ENCODE measurements at places on chromosomes 2 and 18.
A peak's percentile ranks its signal among the peaks of the same experiment; 100 is the strongest.

DNA sequence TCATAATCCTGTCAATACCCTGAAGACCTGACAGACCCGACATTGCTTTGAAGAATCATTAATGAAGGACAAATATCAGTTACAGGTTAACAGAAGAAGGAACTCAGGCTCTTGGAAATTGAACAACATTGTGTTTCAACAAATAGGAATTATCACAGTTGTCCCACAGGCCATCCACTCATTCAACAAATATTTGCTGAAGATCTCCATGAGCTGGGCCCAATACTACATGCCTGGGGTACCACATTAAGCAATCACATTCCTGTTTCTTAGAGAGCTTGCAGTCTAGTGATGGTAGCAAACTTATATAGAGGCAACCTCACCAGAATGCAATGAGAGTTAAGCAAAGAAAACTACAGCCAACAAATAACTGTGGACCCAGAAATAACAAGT lies 671.6 kb upstream of the ACVR2A start:
- DNase-seq = peak; percentile 42

GRCh38 chr2:240170354-240170735 lies 29.9 kb upstream of the OTOS start:
- peak; percentile 79 for DNase-seq

DNA sequence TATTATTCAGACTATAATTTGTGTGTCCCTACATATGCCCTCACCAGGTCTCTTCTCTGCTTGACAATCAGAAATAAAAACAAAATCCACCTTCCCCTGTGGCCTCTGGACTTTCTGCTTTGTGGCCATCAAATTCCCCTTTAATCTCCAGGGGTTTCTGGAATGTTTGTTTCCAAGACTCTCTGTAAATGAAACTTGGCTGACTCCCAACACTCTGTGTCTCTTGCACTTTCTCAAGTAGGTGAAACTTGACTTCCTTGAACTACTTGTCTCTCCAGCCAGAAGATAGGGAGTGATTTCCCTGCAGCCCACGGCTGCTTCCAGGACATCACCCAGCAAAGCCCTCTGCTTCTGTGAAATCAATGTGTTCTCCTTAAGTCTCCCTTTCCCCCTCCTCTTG lies 54.1 kb upstream of the AQP4 start:
- DNase-seq = peak; percentile 77

DNA sequence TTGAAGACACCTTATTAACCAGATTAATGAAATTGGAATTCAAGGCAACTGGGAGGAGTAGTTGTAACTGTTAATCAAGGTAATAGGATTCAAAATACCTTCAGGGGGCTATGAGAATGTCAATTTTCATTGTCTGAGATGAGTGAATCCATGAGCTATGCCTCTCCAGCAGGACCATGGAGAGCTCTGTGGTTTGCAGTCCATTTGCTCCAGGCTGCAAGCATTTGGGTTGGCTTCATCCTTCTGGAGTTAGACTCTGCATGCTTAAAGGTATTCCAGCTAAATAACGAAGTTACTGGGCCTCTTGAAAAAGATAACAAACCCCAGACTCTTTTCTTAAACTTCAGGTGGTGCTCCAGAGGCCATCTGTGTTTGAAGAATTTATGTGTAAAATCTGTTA lies 207.1 kb upstream of the SLC8A1 start:
- peak; percentile 69 for DNase-seq

GRCh38 chr2:210049831-210050230 lies 47.4 kb downstream of the RPE start:
- no peak for DNase-seq

DNA sequence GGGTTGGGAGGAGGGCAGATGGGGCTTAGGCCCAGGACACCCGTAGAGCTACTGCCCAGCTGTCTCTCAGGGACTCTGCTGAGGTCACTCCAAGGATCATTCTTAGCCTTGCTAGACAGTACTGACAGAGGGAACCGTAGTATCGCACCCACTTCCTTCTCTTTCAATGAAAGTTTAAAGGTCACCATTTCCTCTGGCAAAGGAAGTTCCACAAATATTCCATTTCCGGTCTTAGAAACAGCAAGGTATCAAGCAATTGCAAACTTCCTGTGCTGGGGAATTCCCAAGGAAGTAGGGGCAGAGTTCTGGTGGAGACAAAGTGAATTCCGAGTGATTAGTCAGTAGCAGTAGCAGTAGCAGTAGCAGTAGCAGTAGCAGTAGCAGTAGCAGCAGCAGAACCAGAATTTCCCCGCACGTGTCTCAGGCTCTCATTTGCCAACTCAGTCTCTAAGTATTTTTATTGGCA lies 24.7 kb downstream of the IL1B start:
- peak; percentile 55 for DNase-seq

DNA sequence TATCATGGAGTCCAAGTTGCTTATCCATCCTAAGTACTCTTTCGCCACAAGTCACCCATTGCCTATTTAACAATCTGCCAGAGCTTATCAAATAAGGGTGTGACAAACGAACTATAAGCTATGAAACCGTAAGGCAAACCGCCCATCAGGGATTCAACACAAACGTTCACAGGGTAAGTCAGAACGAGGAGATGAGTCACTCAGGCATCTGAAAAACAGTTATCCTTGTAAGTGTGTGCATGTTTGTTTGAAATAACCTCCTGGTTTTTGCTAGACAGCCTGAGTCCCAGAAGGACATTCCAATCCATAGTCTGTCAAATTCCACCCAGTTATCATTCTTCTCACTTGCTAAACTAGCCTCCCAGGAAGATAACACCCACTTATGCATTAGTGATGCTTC lies 299.1 kb downstream of the PAX3 start:
- DNase-seq = peak; percentile 61

DNA sequence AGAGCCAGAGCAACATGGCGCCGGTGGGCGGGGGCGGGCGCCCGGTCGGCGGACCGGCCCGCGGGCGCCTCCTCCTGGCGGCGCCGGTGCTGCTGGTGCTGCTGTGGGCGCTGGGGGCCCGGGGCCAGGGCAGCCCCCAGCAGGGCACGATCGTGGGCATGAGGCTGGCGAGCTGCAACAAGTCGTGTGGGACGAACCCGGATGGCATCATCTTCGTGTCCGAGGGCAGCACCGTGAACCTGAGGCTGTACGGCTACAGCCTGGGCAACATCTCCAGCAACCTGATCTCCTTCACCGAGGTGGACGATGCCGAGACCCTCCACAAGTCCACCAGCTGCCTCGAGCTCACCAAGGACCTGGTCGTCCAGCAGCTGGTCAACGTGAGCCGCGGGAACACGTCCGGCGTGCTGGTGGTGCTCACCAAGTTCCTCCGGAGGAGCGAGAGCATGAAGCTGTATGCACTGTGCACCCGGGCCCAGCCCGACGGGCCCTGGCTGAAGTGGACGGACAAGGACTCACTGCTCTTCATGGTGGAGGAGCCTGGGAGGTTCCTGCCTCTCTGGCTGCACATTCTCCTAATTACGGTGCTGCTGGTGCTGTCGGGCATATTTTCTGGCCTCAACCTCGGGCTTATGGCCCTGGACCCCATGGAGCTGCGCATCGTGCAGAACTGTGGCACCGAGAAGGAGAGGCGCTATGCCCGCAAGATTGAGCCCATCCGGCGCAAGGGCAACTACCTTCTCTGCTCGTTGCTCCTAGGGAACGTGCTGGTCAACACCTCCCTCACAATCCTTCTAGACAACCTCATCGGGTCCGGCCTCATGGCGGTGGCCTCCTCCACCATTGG lies 507 bp downstream of the CNNM4 start:
- no peak for DNase-seq

DNA sequence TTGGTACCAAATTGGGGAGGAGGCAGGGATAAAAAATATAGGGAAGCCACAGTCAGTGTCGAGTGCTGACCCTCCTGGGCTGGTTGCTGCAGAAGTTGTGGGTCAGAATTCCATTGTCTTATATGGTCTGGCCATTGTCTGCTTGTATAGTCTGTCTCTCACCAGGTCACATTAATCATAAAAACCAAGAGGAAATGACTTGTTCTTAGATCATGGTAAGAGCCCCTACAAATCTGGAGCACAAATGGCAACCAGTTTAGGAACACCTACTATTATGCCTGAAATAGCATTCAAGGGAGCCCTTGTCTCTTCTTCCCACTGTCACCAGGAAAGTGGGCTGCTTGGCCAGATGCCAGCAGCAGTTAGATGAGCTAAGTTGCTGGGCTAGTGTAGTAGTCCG lies 119.7 kb upstream of the RMP24 start:
- DNase-seq = no peak

DNA sequence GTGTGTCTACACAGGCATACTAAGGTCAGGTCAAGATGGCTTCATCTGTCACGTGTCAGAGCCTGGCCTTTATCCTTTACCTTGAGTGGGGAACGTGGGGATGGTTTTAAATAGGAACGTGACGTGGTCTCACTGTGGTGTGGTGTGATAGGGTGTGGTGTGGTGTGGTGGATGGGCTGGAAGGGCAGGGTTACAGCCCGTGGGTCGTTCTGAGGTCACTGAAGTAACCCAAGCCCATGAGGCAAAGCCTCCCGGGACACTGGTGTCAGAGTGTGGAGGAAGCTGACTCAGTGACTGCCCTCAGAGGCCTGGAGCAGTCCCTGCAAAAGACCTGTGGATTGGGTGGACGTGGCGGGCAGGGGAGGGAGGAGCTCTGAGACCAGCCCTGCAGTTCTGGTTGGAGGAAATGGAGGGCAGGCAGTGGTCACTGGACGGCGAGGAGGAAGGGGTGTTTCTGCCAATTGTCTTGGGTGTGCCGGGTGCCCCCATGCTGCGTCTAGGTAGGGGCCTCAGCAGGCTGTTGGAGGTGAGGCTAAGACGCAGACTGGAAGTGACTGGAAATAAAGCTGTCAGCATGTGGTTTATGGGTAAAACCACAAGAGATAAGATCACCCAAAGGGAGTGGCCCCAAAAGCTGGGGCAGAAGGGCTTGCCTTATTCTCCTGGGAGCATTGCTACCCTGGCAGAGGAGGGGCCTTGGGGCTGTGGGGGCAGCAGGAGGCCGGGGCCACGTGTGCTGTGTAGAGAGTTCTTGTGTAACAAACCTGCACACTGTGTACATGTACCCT lies 84.8 kb downstream of the SH3RF3 start:
- DNase-seq = peak; percentile 74

DNA sequence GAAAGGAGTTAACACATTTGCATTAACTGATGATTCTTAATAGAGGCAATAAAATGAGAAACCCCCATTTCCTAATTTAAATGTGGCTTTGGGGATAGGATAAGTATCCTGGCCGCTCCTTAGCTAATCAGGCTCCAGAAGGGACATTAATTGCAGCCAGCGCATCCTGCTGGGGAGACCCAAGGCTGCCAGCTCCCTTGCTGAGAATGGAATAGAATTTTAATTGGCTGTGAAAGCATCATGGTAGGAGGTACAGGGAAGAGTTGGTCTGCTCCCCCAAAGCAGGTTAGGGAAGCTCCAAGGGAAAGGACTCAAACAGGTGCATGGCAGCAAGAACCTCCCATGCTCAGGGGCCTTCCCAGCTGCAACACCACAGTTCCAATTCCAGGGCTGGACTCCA lies 71.4 kb downstream of the MARCHF4 start:
- DNase-seq = no peak

DNA sequence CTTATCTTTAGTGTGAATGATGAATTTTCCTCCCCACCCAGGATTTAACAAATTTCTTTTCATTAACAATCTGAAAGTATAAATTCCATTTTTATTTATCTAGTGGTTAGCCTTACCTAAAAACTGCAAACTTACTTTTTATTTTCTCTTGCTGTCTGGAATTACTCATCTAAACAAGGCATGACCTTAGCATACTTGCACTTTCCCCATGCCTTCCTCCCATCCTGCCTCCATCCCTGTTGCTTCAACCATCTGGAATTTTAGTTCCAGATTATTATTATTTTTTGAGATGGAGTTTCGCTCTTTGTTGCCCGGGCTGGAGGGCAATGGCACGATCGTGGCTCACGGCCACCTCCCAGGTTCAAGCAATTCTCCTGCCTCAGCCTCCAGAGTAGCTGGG lies 35.6 kb downstream of the GDF7 start:
- no peak for DNase-seq

GRCh38 chr2:98778151-98778550 lies 47.2 kb upstream of the MGAT4A start:
- DNase-seq = no peak

DNA sequence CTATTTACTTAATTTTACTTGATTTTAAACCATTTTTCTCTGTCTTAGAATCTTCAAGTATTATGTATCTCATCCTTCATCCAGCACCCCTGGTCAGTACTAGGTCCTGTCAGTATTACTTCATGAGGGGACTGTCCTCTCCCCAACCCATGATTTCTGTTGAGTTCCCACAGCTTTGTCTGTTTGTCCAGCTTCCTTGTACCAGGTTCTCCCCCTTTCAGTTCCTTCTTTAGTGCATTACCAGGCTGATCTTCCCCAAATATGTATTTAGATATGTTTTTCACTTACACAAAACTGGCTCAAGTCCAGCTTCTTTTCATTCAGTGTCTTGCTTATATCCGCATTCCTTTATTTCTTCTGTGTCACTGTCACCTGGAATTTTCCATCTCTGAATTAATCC lies 13.8 kb upstream of the TTC27 start:
- DNase-seq = no peak

GRCh38 chr18:13244135-13244534 lies 25.6 kb downstream of the LDLRAD4 start:
- no peak for DNase-seq

- no peak for DNase-seq
Observed at GRCh38 chr2:3911882-3912455, 208.6 kb downstream of the DCDC2C start.

GRCh38 chr2:189350540-189351209 lies 90.6 kb upstream of the WDR75 start:
- peak; percentile 94 for DNase-seq

- no peak for DNase-seq
Observed at GRCh38 chr2:174693344-174693743, 70.9 kb downstream of the CHRNA1 start.

DNA sequence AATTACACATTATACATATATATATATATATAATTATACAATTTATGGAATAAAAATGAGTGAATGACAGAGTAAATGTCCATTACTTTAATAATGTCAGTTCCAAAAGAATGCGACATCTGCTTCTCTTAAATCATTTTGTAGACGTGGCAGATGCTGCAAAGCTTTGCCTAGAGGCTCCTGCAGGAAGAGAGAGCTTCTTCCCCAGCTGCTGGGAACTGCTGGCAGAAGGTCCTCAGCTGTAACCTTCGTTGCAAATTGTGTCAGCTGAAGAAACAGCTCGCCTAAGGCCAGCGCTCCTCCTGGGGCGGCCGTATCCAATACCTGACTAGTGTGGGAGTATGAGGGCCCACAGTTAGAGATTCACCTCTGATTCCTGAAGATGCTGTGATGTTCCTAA lies 9.6 kb upstream of the THNSL2 start:
- no peak for DNase-seq

DNA sequence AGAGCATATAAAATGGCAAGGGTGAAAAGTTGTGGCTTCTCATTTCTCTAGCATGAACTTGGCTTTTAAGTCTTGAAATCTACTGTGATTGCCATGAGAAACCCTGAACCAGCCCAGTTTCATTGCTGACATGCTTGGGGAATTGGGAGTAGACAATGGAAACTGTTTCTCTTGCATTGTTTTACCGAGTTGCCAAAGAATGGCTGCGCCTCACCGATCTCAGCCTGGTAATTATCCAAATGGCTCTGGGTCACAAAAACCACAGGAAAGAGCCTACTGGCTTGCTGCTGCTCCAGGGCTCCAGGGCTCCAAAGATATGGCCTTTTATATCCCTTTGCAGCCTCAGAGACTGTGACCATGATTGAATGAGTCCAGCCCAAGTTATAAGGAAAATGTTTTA lies 310.4 kb upstream of the NT5C1B start:
- DNase-seq = no peak

GRCh38 chr2:195864316-195864715 lies 204.3 kb downstream of the DNAH7 start:
- no peak for DNase-seq

- DNase-seq = no peak
Observed at GRCh38 chr2:2324565-2325101, 6.4 kb downstream of the MYT1L start.

Data from astrocyte of the hippocampus (primary cell).